ENCODE measurements at places on chromosomes 3 and 15.

GRCh38 chr15:60871152-60871551, 357.9 kb downstream of the RORA start:
- DNase-seq: no peak

GRCh38 chr15:39177561-39177960, 403.3 kb upstream of the THBS1 start:
- DNase-seq: no peak

- DNase-seq: no peak
Observed at GRCh38 chr3:9149566-9149965, 99.9 kb downstream of the SRGAP3 start.

DNA sequence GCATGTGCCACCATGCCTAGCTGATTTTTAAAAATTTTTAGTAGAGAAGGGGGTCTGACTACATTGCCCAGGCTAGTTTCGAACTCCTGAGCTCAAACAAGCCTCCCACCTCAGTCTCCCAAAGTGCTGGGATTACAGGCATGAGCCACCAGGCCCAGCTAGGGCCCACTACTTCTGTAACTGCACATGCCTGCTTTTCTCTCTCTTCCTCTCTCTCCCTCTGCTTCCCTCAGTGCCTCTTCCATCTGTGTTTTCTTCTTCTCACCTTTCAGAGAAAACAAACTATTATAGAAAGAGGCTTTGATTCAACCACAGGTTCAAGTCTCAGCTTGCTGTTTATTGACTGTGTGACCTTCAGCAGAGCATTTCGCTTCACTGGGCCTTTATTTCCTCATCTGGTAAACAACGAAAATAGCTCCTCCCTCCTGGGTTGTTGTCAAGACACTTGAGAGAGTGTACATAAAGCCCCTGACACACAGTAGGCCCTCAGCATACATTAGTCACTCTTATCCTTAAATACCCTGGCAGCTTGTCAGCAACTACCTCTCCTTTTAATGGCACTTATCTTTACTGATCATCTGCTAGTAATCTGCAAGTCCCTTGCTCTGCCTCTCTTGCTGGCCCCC, 10.2 kb downstream of the TADA3 start:
- DNase-seq: no peak

DNA sequence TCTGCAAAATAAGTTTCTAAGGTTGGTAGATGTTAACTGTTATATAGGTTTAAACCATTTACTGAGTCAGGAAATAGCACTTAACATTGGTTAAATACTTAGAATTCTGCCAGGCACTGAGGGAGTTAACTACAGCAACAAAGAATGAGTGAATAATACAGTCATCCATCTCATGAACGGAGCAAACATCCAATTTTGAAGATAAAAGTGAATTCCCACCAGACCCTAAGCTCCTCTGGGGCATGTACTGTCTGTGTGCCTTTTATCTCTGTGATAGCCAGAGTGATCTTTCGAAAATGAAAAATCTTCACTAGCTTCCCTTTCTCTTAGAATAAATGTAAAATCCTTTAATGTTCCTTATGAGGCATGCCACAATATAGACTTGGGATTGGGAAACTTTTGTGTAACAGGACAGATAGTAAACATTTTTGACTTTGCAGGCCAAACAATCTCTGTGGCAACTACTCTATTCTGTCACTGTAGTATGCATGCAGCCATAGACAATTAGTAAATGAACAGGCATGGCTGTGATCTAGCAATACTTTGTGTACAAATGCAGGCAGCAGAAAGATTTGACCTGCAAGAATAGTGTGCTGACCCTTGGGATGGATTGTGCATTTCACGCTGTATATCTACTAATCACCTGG, 294.5 kb upstream of the LMCD1 start:
- DNase-seq: no peak

DNA sequence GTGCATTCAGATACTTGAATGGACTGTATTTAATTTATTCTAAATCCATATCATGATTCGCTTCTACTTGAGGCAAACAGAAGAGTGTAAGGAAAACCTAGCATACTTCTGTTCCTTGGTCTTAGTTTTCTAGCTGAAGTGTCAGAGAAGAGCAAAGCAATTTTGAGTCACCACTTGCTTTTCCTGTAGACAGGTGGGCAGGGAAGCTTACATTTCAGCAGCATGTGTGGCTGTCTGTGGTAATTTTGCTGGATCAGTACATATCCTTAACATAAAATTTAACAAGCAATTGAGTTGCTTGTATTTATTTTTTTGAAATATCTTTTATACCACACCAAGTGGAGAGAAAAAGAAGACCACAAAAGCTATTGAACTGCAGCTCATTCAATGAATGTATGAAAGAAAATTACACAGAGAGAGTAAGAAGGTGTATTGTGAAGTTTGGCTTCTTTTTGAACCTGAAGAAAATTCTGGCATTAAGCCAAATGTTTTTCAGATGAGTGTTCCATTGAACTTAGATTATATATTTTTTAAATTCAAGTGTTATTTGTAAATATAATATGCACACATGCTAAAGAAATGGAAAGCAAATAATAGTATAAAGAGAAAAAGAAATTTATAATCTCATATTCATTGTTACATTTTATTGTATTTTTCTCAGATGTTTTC, 747.6 kb downstream of the NAALADL2 start:
- peak; percentile 15 for DNase-seq

DNA sequence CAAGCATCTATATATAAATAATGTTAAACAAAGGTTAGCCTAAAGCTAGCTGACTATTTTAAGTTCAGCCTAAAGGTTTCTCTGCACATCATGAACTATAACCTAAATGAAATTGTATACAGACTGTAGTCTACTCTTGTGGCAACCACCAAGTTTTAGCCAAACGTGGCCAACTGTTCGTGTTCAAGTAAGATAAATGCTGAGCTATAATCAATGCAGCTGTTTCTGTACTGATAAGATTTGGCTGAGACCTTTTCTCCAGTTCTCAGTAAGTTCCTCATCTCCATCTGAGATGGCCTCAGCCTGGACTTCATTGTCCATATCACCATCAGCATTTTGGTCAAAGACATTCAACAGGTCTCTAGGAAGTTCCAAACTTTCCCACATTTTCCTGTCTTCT, 43.7 kb upstream of the IGSF10 start:
- DNase-seq: no peak

GRCh38 chr15:48781017-48781416, 29.9 kb downstream of the CEP152 start:
- DNase-seq: no peak

DNA sequence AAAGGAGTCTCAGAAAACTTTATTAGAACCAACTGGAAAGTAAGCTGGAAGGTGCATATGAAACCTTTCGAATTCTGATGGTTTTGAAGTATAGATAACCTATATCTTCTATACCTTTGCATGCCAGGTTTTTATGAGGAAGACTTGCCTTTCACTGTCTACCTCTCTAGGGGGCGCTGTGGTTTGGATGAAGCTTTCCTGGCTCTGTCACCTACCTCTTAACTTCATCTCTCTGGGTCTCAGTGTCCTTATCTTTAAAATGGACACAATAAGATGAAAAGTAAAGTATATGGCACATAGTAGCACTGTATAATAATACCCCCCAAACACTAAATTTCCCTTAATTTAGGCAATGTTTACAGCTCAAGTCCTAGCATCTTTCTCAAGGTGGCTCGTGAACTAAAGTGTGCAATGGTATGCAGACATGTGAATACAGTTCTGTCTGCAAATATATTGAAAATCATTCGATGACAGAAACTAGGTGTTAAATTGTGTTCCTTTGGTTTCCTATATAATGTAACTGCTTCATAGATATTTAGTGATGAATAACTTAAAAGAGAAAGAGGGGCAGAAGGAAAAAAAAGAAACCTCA, 314.3 kb downstream of the CHST2 start:
- DNase-seq: no peak

GRCh38 chr15:94703596-94703995, 472.2 kb downstream of the MCTP2 start:
- no peak for DNase-seq

GRCh38 chr15:33074942-33075341, 119.6 kb downstream of the FMN1 start:
- DNase-seq: no peak

DNA sequence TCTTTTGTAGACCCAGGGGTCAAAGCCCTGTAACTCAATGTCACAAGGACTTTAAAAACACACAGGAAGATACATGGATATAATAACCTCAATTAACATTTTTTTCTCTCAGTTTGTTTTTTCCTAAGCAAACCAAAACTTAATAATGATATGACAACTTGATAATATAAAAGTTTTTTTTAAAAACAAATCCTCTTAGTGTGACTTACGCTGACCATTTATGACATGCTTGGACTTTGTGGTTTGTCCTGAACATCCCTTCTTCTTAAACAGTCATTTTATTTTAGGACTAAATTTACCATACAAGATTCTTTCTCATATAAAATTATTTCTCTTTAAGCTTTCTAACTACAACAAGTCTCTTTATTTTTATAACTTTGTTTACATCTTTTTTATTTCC, 25.4 kb upstream of the FAM3D start:
- DNase-seq: no peak

DNA sequence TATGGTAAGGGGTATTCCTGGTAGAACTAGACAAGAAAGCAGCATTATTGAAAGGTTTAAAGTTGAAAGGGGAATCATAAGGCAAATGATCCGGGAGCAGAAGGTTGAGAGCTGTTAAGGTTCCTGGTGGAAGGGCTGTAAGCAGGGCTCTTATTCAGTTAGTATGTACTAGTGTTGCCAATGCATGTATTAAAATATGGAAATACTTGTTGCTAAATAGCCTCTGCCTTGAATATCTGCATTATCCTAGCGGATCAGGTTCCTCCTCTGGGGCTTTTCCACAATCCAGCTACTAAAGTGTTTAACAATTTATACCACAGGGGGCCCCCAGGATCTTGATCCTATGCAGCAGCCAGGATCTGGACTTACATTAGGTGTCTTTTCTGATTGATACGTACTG, 7.3 kb upstream of the COPB2 start:
- no peak for DNase-seq

- DNase-seq: no peak
Observed at GRCh38 chr15:95454403-95455262, 875.9 kb upstream of the NR2F2 start.

- no peak for DNase-seq
Observed at GRCh38 chr3:182789371-182789770, 3.9 kb upstream of the ATP11B start.

DNA sequence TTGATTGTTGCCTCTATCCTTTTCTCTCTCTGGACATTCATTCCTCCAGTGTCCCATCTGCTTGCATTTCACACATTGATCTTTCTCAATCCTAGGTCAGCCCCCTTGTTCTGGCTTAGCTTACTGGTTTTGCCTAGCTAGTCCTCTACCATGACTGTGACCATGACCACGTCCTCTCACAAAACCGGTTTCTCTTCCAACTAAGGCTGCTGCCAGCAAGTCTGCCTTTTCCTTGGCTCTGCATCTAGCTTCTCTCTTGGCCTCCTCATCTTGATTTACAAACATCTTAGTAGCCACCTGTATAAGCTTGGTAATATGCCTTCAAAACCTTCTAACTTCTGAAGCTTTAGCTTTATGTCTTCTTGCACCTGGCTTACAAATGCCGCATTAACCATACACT, 167.2 kb downstream of the STXBP5L start:
- DNase-seq: no peak

- DNase-seq: no peak
Observed at GRCh38 chr3:61356685-61357084, 105.4 kb upstream of the FHIT start.

DNA sequence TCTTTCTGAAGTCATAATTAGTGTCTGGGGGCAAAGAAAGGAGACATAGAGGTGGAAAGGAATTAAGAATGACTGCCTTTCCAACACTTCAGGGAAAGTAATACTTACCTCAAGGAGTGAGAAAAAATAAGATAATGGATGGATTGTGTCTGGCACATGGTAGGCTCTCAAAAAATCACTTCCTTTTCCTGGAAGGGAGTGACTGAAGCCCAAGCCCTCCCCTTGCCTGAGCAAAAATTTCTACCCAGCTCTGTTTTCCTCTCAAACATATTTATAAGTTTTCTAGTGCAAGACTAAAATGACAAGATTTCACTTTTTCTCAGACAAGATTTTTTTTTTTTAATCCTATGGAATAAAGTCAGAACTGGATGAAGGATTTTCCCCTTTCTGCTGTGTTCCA, 145.0 kb downstream of the IGSF11 start:
- DNase-seq: no peak

DNA sequence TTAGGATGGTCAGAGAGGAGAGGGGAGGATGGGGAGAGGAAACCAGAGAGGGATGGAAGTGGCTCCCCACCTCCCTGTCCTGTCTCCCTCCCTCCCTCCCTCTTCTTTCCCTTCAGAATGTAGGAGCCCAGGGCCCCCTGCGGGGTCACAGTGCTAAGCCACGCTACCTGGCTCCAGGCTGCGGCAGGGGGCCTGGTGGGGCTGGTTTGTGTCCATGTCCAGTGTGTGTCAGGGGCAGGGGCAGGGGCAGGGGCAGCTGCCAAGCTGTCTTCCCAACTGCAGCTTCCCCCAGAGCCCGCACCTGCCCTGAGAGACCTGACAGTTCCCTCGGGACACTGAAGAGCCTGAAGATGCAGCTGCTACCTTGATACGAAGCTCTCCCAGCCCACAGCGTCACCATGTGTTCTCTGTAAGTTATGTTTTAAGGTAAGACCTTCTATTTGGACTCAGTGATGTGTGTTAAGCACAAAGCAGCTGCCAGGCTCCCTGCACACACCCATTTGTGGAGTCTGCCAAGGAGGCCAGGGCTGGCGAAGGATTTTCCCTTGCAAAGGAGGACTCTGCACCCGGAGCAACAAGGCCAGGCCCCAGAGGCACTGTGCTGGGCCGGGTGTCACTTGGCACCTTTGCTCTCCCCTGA, 121.8 kb upstream of the SMAD3 start:
- DNase-seq: no peak

GRCh38 chr3:184541886-184542562, 19.6 kb upstream of the EPHB3 start:
- DNase-seq: no peak

Data from NCI-H2081 treated with DMSO at 0.1 percent for 48 hours (cell line).